ENCODE measurements at places on chromosomes 7 and 10.
A peak's percentile ranks its signal among the peaks of the same experiment; 100 is the strongest.

GRCh38 chr10:116126954-116127695 is 145.9 kb downstream of the GFRA1 start:
- no peak for DNase-seq

GRCh38 chr7:80374321-80374720 is 137.5 kb downstream of the GNAT3 start:
- no peak for DNase-seq

DNA sequence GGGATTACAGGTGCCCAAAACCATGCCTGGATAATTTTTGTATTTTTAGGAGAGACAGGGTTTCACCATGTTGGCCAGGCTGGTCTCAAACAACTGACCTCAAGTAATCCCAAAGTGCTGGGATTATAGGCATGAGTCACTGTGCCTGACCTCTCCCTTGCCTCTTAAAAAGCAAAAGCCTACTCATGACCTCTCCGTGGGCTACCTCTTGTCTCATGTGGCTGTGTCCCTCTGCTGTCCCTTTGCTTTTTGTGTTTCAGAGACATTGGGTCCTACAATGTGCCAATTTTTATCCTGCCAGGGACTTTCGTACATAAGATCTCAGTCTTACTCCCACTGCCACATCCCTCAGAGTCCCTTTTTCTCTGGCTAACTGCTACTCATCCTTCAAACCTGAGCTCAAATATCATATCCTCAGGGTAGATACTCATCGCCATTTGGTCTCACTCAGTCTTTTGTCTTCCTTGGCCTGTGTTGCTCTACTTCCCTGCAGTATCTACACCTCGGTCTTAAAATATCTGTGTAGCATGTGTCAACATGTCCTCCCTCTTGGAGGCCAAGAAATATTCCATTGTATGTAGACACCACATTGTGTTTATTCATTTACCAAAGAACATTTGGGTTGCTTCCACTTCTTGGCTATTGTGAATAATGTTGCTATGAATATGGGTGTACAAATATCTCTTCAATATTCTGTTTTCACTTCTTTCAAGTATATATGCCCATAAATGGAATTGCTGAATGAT is 465.0 kb upstream of the KLF6 start:
- no peak for DNase-seq

- DNase-seq, result no peak
Observed at GRCh38 chr10:71045204-71045809, 156.9 kb upstream of the PCBD1 start.

DNA sequence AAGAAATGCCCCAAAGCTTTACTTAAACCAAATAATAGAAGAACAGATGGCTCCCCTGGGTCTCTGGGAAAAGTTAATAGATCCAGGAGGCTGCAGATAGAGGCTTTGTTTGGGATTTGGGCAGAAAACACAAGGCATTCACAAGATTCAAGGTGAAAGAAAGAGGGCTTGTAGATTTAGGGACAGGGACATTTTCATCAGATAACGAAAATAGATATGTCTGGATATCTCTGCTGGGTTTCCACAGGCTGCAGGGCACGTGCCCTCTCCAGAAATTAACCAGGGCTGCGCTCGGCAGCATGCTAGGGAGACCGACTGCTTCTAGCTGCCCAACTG is 14.9 kb downstream of the CARD11 start:
- DNase-seq, result no peak

DNA sequence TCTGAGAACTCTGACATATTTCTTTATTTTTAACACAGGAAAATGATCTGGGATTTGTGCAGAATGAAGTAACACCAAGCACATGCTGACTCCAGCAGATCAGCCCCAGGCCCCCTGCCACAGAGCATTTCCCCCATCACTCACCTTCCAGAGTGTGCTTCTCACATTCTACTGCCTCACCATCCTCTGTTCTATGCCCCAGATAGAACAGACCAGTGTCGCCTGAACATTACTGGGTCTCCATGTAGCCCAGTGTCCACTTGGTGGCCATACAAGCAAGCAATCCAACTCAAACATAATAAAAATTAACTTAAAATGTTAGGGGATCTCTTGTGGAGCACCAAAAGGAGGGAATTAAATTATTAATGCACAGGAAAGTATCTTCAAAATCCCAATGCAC is 58.8 kb downstream of the SORBS1 start:
- DNase-seq, result no peak

- DNase-seq, result no peak
Observed at GRCh38 chr7:47153576-47153975, 428.3 kb downstream of the TNS3 start.

DNA sequence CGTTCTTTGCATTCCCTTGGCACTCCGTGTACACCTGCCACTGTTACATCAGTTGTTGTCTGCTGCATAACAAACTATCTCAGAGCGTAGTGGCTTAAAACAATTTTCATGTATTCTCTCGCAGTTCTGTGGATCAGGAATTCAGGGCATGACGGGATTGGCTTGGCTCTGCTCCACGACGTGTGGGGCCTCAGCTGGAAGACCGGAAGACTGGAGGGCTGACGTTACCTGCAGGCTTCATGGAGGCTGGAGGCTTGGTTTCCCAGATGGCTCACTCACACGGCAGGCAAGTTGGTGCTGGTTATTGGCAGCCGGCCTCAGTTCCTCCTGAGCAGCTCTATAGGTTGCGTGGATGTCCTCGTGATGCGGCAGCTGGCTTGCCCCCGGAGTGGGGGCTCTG is 25.5 kb downstream of the NYAP1 start:
- DNase-seq, result peak; percentile 76

- DNase-seq, result no peak
Observed at GRCh38 chr7:55161154-55161687, 142.4 kb downstream of the EGFR start.

DNA sequence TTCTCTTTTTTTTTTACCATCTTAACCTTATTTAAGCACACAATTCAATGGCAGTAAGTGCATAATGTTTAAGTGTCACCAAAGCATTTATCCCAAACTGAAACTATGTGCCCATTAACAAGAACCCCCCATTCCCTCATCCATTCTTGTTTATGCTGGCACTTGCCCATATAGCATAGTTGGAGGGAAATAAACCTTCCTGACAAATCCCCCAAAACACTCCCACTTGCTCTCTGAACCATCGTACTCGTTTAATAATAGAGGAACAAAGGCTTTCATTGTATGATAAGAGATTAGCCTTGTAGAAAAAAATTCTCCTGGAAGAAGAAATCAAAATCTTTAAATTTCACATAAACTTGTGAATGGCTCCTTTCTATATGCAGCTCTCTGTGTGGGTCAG is 26.4 kb upstream of the KCNMA1 start:
- DNase-seq, result no peak

DNA sequence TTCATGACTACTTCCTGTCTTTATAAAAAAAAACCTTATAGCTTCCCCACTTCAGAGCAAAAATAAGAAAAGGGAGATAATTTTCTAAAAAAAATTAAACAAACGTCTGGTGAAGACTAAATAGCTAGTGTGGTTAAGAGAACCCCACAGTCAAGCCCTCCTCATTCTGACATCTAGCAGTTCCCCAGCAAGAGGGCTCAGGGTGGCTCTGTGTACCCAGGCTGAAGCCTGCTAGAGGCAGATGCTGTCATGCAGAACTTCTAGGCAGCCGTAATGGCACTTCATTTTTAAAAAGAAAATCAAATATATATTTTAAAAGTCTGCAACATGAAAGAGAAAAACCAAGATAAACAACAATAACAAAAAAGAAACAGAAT is 223.1 kb upstream of the KLF14 start:
- DNase-seq, result no peak

DNA sequence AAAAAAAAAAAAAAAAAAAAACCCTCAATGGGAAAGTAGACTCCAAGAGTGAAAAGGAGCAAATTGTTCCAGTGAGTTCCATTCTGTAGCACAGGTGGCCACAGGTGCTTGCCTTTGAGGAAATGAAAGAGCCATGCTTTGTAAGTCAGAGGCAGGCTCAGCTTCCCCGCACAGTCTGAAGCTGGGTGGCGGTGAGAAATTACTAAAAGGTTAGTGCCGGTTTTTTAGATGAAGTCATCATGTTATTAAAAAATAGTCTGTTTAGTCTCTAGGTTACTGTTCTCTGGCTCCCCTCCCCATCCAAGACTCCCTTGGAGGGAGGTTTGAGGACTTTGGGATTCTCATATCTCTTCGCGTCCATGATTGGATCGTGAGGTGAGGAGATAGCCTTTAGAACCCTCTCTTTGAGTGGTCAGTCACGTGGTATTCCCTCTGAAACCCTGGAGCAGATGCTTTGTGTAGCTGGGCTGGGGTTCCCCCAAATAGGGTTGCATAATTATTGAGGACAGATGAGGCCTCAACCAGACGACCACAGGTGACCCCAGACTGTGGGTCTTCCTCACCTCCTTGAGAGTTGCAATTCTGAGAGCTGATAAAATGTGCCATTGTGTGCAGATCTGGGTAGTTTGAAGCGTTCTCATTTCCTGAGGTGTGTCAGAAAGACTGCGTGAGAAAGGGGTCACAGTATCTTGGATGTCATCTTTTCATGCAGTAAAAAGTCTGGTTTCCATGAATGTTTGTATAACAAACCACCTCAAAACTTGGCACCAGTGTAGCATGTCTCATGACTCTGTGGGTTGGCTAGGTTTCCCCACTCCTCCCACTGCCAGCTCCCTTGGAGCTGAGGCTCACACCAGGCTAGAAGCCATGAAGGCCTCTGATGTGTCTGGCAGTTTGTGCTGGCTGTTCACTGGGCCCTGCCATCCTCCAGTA is 27.1 kb downstream of the OGDH start:
- peak; percentile 60 for DNase-seq

GRCh38 chr7:78684201-78684600 is 769.3 kb downstream of the MAGI2 start:
- DNase-seq, result no peak

Data from fibroblast of skin of left biceps (primary cell).